ENCODE measurements at places on chromosomes 11 and 22.

DNA sequence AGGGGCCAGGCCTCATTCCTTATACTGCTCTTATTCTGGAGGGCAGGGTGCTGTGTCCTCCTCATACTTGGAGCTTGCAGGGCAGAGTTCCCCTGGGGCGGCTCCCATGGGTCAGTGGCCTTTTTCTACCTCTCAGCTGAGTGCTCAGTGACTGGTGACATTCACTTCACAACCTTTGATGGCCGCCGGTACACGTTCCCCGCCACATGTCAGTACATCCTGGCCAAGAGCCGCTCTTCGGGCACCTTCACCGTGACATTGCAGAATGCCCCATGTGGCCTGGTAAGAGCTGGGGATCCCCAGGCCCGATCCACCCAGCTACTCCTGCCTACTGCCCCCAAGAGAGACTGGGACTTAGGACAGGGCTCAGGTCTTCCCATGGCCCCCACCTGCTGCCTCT lies 14.5 kb downstream of the OTOG start:
- no peak for DNase-seq

DNA sequence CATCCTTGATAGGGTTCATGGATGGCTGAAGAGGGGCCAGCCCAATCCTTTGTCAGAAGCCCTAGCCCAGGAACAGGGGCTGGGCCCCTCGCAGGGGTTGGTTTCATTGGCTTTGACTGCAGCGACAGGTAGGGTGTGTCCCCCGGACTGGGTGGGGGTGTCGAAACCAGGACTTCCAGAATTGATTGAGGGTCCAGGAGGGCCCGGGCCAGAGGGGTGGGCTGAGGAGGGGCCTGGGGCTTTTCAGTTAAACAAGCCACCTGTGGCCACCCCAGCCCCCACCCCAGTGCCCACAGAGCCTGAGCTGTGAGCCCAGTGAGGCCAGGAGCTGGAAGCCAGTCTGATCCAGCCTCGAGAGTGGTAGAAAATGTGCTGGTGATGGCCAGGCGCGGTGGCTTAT lies 18.1 kb upstream of the PRR5 start:
- DNase-seq: no peak

- DNase-seq: no peak
Measured at GRCh38 chr11:78344676-78345075, 72.9 kb downstream of the GAB2 start.

DNA sequence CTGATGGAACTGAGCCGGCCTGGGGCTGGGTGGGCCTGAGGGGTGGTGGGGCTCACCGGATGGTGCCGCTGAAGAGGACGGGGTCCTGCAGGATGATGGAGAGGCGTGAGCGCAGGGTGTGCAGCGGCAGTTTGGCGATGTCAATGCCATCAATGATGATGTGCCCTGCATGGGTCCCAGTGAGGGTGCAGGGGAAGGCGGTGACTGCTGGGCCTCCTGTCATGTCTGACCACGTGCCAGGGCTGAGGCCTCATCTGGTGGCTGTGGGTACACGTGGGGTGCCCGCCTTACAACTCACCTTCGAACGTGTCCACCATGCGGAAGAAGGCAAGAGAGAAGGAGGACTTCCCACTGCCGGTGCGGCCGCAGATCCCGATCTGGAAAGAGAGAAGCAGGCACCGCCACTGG lies 7.1 kb upstream of the KCNJ11 start:
- no peak for DNase-seq

- DNase-seq: no peak
Measured at GRCh38 chr22:33914699-33915098, 5.6 kb downstream of the LARGE1 start.

DNA sequence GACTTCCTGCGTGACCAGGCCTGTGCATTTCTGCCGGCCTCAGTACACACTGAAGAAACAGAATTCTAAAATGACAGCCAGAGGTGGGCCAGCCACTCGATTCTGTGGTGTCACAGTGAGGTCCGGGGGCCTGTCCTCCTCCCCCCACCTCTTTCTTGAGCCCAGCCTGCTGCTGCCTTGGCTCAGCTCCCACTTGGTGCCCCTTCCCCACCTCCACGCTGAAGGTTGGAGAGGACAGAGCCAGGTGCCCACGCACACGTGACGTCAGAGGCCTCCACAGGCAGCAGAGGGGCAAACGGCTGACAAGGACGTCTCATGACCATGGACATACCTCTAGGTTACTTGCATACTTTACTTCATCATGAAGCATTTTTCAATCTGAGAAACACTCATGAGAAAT lies 78.0 kb upstream of the SHANK2 start:
- no peak for DNase-seq

DNA sequence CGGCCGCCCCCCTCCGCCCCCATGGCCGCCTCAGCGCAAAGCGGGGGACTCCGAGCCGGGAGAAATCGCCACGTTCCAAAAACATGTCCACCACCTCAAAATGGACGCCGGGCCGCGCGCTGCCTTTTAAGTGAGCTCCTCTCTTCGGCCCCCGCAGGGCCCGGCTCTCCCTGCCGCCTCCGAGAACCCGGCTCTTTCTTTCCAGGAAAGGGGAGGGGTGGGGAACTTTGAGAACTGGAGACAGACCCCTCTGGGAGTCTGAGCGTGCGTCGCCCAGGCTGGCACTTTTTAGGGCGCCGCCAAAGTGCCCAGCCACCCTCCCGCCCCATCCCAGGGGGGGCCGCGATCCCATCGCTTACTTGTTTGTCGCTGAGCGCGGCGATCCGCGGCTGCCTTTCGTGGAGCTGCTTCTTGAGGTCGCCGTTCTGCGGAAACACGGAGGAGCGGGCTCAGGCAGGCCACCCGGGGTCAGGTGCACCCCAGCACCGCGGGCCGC lies 1.6 kb downstream of the PHF21B start:
- no peak for DNase-seq

GRCh38 chr22:49632199-49633009 lies 195.3 kb downstream of the BRD1 start:
- peak; percentile 27 for DNase-seq

DNA sequence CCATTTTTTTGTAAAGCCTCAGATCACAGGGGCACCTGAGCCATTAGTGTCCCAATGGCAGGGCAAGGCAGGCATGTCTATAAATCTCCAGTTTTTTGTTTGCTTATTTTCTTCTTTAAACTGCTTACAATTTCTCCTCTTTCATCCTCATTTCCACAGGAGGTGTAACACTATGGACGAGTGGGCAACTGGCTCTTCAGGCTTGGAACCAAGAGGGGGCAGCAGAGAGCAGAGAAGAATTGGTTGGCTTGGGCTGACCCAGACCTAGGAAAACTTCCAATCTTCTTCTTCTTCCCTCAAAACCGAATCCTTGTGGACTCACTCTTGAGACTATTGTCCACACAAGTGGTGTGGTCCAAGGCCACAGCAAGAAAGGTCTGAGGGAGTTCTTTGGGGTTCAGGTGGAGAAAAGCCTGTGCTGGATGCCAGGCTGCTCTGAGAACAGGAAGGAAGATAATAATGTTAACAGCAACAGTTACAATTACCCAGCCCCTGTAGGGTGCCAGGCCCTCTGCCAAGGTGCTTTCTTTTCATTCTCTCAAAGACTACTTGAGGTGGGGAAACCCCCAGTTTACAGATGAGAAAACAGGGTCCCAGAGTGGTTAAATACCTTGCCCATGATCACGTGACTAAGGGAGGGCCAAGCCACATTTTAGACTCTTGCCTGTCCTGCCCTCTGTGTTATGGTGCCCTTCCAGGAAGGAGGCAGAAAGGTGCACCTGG lies 70.7 kb upstream of the E2F8 start:
- peak; percentile 45 for DNase-seq

- no peak for DNase-seq
Measured at GRCh38 chr22:37471727-37472417, 14.3 kb downstream of the MFNG start.

- DNase-seq: no peak
Measured at GRCh38 chr11:16936643-16937042, 77.6 kb downstream of the PLEKHA7 start.

- DNase-seq: no peak
Measured at GRCh38 chr11:125167954-125168835, 3.6 kb downstream of the PKNOX2 start.

DNA sequence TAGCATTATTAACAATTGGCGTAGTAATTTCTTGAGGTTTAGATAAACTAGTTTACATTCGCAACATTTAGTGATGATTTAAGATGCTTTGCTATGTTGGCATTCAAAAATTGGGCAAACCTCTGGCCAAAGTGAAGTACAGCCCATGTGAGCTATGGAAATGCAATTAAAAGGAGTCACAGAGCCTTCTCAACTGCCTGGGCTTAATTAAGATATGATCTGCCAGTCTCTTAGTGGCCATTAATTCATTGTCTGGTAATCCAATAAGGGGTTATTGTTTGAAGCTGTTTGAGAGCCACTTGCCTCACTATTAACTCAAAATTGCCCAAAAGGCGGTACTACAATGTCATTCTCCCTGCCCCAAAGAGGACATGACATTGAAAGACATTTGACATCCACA lies 608.9 kb downstream of the NTM start:
- DNase-seq: no peak

DNA sequence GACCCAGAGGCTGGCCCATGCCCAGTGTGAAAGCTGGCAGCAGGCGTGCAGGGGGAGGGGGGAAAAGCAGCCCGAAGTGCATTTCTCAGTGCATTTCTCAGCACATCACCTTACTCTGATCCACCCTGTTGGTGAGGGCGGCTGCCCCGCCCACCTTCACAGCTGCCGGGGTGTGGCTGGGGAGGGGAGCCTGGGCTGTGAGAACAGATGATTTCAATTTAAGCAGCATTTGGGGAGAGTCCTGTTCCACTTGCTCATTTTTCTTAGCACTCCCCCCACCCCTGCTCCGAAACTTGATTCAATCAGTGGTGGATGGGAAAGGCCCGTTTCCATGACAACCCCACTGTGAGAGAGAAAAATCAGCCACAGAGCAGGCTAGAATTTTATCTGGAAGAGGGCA lies 84.8 kb downstream of the SNX19 start:
- no peak for DNase-seq

DNA sequence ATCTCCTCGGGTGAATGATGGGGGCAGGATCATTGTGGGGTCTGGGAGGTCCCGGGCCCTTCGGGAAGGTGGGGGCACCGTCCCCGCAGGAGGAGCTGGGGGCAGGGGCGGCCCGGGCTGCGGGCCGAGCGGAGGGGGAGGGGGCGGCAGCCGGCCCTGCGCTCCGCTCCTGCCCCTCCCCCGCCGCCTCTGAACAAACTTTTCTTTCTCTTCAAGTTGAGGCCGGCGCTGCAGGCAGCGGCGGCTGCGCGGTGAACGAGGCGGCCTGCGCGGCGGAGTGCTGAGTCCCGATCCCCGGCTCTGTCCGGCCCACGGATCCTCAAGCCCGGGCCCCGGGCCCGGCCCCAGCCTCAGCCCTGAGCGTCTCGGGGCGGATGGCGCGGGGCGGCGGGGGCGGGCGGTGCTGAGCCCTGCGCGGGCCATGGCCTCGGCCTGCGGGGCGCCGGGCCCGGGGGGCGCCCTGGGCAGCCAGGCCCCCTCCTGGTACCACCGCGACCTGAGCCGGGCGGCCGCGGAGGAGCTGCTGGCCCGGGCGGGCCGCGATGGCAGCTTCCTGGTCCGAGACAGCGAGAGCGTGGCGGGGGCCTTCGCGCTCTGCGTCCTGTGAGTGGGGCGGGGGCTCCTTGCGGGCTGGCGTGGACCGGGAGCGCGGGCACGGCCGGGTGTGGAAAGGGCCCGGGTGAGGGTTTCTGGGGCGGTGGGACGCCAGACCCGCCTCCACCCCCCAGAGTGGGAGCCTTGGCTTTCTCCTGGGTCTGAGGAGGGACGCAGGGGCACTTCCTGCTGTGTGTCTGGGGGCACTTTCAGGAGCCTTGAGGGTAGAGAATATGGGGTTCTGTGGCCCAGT lies at the start of gene INPPL1:
TSS of gene INPPL1 (plus strand) at position 204 of the 847 bp plus-strand sequence. CDS start at position 422, 218 bp downstream.
- no peak for DNase-seq

All from C1 segment of cervical spinal cord (tissue), 14 donors.